ENCODE measurements at places on chromosomes 7 and 10.

GRCh38 chr7:103686064-103686463, 240.1 kb upstream of the SLC26A5 start:
- DNase-seq: no peak

GRCh38 chr7:157928808-157929425, 592.1 kb downstream of the DNAJB6 start:
- no peak for DNase-seq

GRCh38 chr7:27133409-27134231, 3.1 kb upstream of the HOXA4 start:
- DNase-seq: no peak

- no peak for DNase-seq
Measured at GRCh38 chr10:25170627-25171026, 4.2 kb upstream of the GPR158 start.

DNA sequence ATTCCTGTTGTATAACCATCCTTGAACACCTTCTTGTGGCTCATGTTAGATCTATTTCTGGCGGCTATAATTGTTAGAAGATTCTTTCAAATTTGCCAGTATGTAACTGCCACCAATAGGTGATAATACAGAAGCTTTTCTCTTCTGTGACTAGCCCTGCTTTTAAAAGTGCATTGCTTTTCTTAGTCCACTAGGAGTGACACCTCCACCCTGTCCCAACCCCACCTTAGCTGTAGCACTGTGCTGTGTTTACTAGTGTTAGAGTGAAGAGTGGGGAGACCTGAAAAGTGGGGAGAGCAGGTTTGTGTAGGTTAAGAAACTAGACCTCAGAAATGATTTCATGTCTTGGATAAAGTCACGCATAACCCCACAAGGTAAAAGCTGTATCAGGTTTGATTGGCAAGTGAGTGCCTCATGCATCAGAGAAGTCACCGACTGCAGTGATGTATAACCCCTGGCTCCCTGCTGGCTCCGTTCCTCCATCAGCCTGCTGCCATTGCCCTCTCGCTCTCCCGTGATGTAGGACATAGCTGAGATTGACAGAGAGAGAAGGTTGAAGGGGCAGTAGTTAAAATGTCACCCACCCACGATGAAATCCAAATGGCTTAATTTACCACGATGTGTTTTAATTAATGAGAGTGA, 12.5 kb downstream of the NPVF start:
- DNase-seq: no peak

DNA sequence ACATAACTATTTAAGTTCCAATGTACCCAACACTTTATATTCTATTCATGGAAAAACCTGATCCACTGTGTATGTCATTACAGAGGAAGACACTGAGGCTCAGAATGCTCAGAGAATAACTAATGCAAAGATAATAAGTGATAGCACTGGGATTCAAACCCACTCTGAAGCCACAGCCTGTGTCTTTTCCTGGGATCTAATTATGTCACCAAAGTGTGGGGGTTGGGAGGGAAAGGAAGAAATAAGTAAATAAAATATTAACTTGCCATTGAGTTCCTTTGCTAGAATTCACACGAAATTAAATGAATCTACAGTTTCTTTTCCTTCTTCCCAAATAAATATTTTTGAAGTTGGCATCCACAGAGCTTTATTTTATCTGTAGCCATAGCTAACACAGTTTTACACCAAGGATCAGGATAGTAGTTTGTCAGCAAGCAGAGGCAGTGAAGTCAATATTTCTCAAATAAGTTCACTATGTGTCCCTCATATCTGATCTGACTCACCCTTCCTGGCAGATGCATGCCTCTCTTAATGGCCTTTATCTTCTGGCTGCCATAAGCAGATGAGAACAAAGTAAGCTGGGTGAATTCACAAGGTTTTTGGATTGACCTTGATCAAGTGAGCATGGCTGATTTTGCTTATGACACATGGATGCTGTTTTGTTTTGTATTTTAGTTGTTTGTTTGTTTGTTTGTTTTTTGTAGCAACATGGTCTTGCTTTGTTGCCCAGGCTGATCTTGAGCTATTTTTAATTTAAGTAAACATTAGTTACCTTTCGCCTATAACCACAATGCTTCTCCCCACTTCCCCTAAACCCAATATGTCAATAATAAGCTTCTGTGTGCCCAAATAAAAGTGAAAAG, 6.3 kb downstream of the RAPGEF5 start:
- DNase-seq: no peak

GRCh38 chr10:72904806-72905205, 11.3 kb downstream of the OIT3 start:
- DNase-seq: no peak

GRCh38 chr7:95784796-95785195, 12.4 kb downstream of the DYNC1I1 start:
- DNase-seq: no peak

All from NCI-H345 (cell line).